ENCODE measurements at places on chromosomes 1 and 21.

- no peak for DNase-seq
Observed at GRCh38 chr1:206908038-206908437, 10.8 kb downstream of the IL24 start.

DNA sequence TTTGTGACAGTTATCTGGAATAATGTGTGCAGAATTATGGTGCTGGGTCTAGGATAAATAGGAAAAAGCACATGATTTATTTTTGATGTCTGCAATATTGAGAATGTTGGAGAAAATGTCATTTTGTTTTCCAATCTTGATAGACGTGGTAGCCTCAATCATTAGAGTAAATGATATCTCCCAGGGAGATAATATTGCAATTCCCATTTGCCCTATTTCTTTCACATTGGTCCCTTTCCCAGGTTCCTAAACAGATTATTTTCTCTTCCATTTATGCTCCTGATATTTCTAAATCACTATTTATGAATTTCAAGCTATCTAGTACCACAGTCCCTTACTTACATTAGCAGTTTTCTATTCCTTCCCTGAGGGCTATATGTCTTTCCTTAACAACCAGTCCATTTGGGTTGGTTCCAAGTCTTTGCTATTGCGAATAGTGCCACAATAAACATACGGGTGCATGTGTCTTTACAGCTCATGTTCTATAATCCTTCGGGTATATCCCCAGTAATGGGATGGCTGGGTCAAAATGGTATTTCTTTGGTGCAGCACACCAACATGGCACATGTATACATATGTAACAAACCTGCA lies 447.3 kb downstream of the PLA2G4A start:
- DNase-seq = no peak

GRCh38 chr1:231665101-231665500 lies 38.5 kb downstream of the DISC1 start:
- no peak for DNase-seq

- no peak for DNase-seq
Observed at GRCh38 chr1:46535063-46535462, 16.4 kb downstream of the KNCN start.

- no peak for DNase-seq
Observed at GRCh38 chr21:38384675-38385426, 113.4 kb downstream of the ERG start.

- DNase-seq = no peak
Observed at GRCh38 chr1:25799935-25800702, at the start of gene SELENON. Gene SELENON (plus strand): TSS chr1:25800193. CDS start chr1:25800231, 38 bp downstream.

GRCh38 chr1:36602184-36602583 lies 119.5 kb upstream of the CSF3R start:
- no peak for DNase-seq

GRCh38 chr1:19437891-19438294 lies 47.4 kb downstream of the CAPZB start:
- no peak for DNase-seq

- no peak for DNase-seq
Observed at GRCh38 chr1:89966656-89967055, 28.3 kb upstream of the ZNF326 start.

DNA sequence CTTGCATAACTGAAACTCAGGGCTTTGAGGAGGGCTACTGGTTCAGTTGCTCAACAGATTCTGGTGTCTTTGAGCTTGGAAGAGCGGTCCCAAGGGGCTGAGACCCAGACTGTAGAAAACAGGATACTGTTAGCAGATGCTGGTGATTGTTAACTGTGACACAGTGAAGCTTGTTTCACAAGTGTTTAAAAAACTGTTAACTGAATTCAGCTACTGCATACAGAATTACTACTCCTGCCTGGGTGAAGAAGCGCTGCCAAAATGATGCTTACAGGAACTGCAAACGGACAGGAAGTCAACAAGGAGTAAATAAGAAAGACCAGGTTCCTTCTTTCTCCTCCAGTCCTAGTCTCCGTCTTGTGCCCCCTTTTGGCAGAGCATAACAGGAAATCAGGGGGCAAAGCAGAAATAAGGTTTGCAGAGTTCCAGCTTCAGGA lies 195.3 kb upstream of the USP25 start:
- no peak for DNase-seq

GRCh38 chr1:246005067-246005466 lies 502.0 kb downstream of the SMYD3 start:
- DNase-seq = no peak

DNA sequence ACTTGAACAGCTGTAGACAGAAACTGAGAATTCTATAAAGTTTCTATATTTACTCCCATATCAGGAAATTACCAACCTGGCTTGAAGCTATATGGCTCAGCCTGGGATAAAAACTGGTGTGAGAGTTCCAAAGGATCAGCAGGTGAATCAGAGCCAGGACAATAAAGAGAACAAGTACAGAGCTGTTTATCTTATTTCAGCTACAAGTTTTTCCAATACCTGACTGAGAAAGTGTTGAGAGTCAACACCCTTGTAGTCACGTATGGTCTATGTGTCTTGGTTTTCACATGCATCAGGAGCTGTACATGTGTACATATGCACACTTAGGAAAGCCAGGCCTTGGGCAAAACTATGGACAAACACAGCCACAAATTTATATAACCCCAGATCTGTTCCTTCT lies 40.7 kb upstream of the CXADR start:
- DNase-seq = no peak

DNA sequence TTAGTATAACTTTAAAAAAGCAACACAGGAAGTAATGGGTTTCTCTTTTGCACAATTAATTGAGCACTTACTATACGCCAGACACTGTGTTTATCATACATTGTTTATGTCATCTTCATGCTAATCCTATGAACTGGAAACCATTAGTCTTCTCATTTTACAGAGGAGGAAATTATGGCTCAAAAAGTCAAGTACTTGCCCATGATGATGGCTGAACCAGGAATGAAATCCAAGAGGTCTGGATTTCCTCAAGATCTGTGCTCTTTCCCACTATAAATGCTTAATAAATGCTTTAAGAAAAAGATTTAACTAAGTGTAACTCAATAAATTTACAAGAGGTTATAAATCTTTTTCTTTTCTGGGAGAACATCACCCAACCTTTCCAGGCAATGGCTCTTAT lies 303.7 kb upstream of the RRP15 start:
- no peak for DNase-seq

- DNase-seq = no peak
Observed at GRCh38 chr1:206117151-206117948, at the start of gene AVPR1B. Gene AVPR1B (minus strand): TSS chr1:206117388. CDS start chr1:206116890, 498 bp downstream.

DNA sequence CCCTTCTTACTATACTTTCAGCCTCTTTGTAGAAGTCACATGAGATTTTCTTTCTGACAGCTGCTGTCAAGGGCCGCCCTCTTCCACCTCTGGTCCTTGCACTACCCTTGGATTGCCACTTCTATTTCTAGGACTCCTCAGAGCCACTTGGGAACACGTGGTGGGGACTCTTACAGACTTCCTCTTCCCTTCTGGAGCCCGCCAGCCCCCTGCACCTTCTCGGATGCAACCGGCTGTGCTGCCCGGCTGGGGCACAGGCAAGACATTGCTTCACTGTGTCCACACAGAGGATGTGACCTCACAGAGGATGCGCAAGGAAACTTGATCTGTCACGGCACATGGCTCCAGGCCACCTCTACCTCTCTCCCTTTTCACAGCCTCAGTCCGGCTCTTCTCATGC lies 2.4 kb upstream of the IKBKE start:
- no peak for DNase-seq

GRCh38 chr1:99886841-99887240 lies 36.7 kb downstream of the AGL start:
- DNase-seq = no peak

Measured in stimulated activated CD8-positive, alpha-beta memory T cell treated with anti-CD3 and anti-CD28 coated beads, Interleukin-4, amount 100 ng/mL, for 4 hours (primary cell).